ENCODE measurements at places on chromosomes 1 and 21.
A peak's percentile ranks its signal among the peaks of the same experiment; 100 is the strongest.

GRCh38 chr1:100277866-100278265, 11.8 kb downstream of the RTCA start:
- DNase-seq, result no peak

DNA sequence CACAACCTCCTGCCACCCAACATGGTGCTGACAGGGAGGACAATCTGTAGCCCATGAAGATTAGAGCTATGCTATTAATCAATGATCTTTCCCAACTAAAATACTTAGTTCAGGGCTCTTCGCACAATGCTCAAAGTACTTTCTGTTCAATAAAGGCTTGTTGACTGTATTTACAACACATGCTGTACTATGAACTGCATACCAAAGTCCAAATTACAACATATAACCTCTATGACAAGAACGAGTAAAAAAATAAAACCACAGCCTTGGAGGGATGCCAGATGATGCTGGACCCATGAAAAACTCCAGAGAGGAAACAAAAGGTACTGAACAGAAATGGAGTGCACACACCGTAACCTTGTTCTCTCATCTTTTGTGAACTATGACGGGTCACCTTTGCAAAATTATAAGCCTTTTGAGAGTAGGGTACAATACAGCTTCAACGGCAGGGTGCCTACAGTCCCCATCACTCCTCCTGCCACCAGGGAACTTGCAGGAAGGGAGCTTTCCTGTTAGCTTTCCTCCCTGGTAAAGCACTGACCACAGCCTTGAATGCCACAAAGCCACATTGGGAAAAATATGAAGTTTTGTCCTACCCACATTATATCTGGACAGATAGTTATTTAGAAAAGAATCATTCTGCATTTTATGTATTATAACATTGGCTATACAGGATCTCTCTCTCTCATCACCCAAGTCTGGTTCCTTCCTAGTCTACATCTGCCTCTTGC, 175.6 kb downstream of the NRIP1 start:
- no peak for DNase-seq

GRCh38 chr1:156744786-156745419, 4.0 kb upstream of the MRPL24 start:
- DNase-seq, result no peak

- DNase-seq, result no peak
Observed at GRCh38 chr1:66940981-66941380, 16.2 kb downstream of the MIER1 start.

DNA sequence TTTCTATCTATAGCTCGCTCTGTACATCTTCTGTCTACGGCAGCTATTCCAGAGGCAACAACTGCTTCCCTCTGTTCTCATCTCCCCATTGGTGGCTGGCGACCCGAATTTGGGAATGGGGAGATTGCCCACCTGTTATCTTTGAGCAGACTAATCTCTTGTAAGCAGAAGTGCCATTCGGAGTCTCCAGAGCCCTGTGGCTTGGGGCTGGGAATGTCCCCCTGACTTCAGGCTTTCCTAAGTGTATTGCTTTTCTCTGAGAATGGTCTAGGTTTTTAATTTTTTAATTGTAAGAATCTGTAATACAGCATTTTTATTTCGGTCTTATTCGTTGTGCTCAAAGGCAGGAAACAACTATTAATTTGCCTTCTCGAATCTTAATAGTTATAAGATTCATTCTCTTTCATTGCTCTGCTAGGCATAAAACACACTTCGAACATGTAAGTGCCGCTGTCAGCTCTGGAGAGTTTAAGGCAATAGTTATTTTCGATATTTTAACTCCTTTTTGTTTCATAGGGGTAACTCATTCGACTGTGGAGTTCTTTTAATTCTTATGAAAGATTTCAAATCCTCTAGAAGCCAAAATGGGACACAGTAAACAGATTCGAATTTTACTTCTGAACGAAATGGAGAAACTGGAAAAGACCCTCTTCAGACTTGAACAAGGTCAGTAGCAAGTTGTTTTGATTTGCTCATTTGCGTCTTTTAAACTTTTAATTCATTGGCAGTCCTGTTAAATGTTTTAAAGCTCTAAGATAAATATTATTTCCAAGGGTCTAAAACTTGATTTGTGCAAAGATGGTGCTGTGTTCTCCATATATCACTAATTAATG, 514 bp downstream of the AGL start:
- no peak for DNase-seq

DNA sequence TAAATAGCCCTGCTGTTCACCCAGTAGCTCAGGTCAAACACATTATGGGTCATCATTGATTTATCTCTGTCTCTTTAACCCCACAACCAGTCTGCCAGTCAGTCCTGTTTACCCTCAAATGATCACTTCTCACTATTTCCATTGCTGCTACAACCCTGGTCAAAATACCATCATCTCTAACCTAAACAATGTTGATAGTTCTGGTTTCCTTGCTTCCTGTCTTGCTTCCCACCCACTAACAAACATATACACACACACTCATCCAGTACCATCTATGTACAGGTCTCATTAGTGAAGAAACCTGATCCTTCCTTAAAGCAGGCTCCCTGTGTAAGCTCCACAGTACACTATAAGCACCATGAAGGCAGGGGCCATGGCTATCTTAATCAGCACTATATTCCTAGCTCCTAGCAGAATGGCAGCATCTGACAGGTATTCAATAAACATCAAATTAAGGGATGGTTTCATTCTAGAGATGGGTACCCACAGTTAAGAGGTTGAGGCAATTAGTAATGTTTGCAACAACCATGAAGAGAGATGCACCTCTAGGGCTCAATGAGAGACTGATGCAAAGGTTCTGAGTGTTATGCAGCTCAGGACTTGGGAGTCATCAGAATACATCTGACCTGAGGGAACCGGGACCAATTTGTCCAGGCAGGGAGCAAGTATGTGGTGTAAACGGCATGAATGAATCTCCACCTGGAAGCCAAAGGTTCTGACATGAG, 10.0 kb upstream of the TGFBR3 start:
- no peak for DNase-seq

GRCh38 chr1:116167625-116168276, 56.6 kb downstream of the MAB21L3 start:
- DNase-seq, result no peak

DNA sequence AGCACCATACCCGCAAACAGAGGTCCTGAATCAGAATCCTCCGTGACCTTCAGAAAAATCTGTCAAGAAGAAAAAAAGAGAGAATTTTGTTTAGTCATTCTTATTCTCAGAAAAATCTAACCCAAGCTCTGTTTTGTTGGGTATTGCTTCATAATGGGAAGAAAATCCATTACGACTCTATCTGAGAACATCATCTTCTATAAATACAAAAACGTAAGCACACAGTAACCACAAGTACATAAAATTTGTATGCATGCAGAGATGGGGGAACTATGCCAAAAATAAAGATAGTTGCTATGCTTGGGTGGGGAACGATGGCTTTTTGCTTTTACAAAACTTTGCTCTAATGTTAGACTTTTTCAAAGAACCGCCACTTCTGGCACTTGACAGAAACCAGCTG, 84.2 kb downstream of the ABCA4 start:
- DNase-seq, result no peak

DNA sequence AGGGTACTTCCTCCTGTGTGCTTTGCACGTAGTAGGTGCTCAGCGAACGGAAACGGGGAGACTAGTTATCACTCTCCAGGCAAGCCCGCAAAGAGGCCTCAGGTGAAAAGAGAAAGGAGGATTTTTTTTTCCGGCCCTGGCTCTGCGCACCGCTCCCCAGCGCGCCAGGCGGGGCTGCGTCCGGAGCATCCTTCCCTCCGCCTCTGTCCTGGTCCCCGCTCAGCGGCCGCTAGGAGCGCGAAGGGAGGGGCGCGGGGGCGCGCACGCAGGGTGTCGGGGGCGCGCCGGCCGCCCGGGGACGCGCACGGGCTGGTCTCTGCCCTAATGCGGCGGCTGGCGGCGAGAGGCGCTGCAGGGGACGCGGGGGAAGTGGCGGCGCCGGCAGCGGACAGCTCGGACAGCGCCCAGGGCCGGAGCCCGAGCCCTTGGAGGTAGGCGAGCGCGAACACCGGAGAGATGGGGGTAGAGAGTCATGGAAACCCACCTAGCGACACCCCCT, 42.3 kb upstream of the NFASC start:
- DNase-seq, result no peak

- DNase-seq, result no peak
Observed at GRCh38 chr1:110216844-110217444, 6.8 kb downstream of the KCNC4 start.

GRCh38 chr1:221394011-221394544, 347.8 kb downstream of the DUSP10 start:
- peak; percentile 99 for DNase-seq

- DNase-seq, result no peak
Observed at GRCh38 chr1:176566004-176566975, 103.3 kb downstream of the PAPPA2 start.

DNA sequence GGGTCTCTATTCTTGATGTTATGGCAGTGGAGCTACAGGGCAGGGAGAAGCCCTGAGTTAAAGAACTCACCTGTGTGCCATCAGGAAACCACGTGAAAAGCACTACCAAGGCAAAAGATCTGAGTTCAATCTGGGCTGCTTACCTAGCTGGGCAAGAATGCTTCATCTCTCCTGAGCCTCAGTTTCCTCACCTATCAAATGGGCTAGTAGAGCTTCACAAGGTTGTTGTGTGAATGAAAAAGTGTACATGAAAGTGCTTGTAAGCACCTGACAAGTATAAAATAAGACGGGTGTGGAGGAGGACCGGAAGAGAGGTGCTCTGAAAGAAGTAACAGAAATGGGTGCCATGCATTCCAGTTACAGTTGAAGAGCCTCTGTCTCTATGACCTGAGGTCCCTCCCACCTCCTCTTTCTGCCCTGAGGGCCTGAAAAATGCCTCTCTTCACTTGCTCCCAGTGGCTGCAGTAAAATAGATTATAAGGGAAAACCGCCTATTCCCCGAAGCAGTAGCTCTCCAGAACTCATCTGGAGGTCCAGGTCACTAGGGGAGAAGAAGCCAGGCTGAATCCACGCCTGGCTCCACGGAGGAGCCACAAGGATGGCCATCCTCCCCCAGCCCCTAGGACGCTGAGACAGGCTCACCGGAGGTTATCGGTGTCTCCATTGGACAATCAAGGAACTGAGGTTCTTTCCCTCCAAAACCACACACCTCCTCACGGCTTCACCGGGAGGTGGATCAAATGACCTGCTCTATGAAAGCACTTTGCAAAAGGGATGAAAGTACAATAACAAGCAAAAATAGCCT, 1.4 kb downstream of the GPR161 start:
- DNase-seq, result no peak

DNA sequence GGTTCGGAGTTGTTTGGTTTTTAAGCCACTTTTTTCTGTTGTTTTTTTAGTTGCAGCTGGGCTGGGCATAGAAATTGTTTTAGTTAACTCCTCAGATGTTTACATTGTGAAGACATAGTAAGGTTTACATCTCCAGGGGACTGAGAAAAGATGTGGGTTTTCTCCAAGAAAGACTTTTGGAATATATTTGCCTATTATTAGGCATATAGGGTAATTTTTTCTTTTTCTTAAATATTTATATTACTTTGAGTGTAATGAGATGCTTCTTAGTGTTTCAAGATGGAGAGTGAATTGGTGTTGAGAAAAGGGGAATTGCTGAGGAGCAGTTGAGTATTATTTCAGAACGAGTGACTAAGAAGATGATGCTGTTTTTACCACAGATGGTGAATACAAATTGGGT, 26.6 kb upstream of the PIGK start:
- DNase-seq, result no peak

GRCh38 chr1:25760122-25760719, 39.8 kb upstream of the SELENON start:
- no peak for DNase-seq

GRCh38 chr1:201551877-201552731, 13.2 kb downstream of the NAV1 start:
- DNase-seq, result no peak

- no peak for DNase-seq
Observed at GRCh38 chr1:16503494-16503893, 10.6 kb downstream of the RNU1-1 start.

- DNase-seq, result peak; percentile 28
Observed at GRCh38 chr21:33362044-33362555, 37.3 kb downstream of the IFNAR1 start.

DNA sequence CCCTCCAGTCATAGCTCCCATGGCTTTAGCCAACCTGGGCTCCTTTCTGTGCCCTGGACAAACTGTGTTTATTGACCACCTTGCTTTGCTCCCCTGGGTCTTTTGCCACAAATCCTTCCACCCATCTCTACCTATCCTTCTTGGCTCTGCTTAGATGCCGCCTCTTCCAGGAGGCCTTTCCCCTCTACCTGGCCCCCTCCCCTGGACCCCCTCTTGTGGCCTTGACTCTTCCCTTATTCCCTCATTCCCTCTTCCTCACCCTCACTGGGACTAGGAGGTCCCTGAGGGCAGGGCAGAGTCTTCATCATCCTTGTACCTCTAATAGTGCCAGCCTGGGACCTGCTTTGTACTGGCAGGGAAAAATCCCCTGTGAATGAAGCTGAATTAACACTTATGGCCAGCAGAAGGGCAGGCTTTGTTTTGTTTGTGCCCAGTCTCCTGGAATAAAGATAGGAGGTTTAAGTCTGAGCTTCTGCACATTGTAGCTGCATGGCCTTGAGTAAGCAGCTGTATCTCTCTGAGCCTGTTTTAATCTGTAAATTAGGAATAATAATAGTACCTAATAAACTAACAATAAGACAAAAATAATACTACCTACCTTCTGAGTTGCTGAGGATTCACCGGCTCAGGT, 13.7 kb downstream of the PTPRU start:
- no peak for DNase-seq

DNA sequence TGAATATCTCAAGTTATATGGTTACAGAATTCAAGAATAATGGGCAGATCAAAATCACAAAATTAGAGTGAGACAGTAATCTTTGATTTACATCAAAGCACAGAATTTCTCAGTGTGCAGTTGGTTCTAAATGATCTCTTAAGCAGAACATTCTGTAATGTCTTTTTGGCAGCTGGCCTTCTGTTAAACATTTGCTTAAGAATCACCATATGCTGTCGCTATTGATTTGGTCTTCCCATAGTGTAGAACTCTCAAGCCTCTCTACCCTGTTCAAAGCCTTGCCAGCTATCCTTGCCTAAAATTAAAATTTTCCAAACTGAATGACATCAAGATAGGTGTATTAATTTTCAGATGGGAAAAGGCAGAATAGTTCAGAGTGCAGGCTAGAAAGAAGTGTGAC, 38.9 kb upstream of the ERO1B start:
- DNase-seq, result peak; percentile 91

Measured in LNCaP clone FGC (cell line).